IMR-90 (cell line): ENCODE measurements at places on chromosomes 1 and 21. TPM values are rescaled to one million over a fixed set of nuclear protein-coding genes. Genes with fewer than 3 reads are reported as not detected.
A peak's percentile ranks its signal among the peaks of the same experiment; 100 is the strongest.

The SIM2 gene
- total RNA-seq, result 1.9 and 2.2 TPM in 2 replicates

DNA sequence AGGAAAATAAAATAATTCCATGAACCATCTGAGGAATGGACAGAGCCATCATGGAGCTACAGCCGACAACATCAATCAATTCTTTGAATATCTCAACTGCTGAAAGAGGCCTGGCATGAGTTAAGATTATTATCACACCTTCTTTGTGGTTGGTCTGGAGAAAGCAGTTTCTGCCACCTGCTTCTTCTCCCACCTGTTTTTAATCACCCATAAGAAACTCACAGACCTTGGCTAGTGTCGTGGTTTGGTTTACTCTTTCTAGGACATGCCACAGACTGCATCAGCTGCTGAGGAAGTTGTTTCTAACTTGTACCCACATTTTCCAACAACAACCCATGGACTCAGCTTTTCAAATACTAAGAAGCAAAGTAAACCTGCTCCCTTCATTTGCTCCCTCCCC, 65.6 kb downstream of the NTPCR start:
- no peaks in the 10 kb centered on the region for H3K27me3 ChIP-seq
- peak overlapping the region; percentile 25; the same call in 1 of the 2 replicates for H3K27ac ChIP-seq
- no peak for DNase-seq
- peaks cover 14% of the 10 kb centered on the region for H3K4me1 ChIP-seq
- H3K4me3 ChIP-seq, result no peak overlapping the region

GRCh38 chr1:159077120-159077961, 775 bp upstream of the AIM2 start:
- DNase-seq, result no peak
- no peaks in the 10 kb centered on the region for H3K4me1 ChIP-seq
- no peaks in the 10 kb centered on the region for H3K36me3 ChIP-seq
- peaks cover 2% of the 10 kb centered on the region for H3K27me3 ChIP-seq
- H3K27ac ChIP-seq, result no peak overlapping the region

GRCh38 chr1:25922971-25923552, 16.8 kb upstream of the STMN1 start:
- no peak for DNase-seq
- H3K36me3 ChIP-seq, result no peaks in the 10 kb centered on the region
- peak overlapping the region; percentile 36 for H3K4me3 ChIP-seq
- H3K27ac ChIP-seq, result no peak overlapping the region
- H3K4me1 ChIP-seq, result peaks cover 8% of the 10 kb centered on the region

DNA sequence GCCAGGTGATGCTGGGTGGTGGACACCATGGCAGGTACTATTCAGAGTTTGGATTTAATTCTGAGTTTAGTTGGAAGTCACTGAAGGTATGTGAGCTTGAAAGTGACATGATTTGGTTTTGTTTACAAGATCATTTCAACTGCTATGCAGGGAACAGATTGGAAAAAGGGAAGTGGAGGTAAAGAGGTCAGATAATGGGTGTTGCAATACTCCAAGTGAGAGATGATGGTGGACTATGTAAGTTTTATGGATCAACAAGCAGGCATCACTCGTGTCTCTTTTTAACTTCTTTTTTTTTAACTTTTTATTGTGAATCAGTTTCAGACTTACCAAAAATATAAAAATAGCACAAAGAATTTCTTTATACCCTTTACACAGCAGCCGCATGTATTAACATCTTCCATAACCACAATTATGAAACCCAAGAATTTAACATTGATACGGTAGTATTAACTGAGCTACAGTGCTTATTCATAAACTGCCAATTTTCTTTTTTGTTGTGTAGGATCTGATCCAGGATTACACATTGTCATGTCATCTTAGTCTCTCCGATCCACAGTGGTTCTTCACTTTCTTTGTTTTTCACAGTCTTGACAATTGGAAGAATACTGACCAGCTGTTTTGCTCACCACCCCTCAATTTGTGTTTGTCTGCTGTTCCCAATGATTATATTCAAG, 24.9 kb upstream of the NHLH2 start:
- no peak for DNase-seq
- H3K27me3 ChIP-seq, result no peaks in the 10 kb centered on the region
- no peaks in the 10 kb centered on the region for H3K4me1 ChIP-seq
- no peak overlapping the region for H3K27ac ChIP-seq
- no peaks in the 10 kb centered on the region for H3K36me3 ChIP-seq

The VCAM1 gene
- 19.7 and 21.1 TPM in 2 replicates for total RNA-seq

The INSRR gene
- total RNA-seq, result not detected in 2 replicates

The DCST1 gene
- not detected in 2 replicates for total RNA-seq

The TMEM240 gene
- total RNA-seq, result 1.1 and 1.6 TPM in 2 replicates

The SELP gene
- total RNA-seq, result not detected in 2 replicates

The RAP1GAP gene
- total RNA-seq, result under 0.01 TPM in 1 of 2 replicates, not detected in the other

GRCh38 chr21:35197992-35198431, 148.9 kb upstream of the RUNX1 start:
- H3K4me3 ChIP-seq, result no peak overlapping the region
- no peaks in the 10 kb centered on the region for H3K27me3 ChIP-seq
- H3K27ac ChIP-seq, result no peak overlapping the region
- peaks cover 7% of the 10 kb centered on the region for H3K4me1 ChIP-seq
- H3K36me3 ChIP-seq, result no peaks in the 10 kb centered on the region

GRCh38 chr21:27290028-27290427, 323.1 kb upstream of the ADAMTS5 start:
- H3K4me1 ChIP-seq, result peaks cover 4% of the 10 kb centered on the region; the same call in 1 of the 2 replicates
- no peaks in the 10 kb centered on the region for H3K27me3 ChIP-seq
- no peak overlapping the region for H3K4me3 ChIP-seq
- no peak overlapping the region for H3K27ac ChIP-seq
- DNase-seq, result no peak
- no peaks in the 10 kb centered on the region for H3K36me3 ChIP-seq

DNA sequence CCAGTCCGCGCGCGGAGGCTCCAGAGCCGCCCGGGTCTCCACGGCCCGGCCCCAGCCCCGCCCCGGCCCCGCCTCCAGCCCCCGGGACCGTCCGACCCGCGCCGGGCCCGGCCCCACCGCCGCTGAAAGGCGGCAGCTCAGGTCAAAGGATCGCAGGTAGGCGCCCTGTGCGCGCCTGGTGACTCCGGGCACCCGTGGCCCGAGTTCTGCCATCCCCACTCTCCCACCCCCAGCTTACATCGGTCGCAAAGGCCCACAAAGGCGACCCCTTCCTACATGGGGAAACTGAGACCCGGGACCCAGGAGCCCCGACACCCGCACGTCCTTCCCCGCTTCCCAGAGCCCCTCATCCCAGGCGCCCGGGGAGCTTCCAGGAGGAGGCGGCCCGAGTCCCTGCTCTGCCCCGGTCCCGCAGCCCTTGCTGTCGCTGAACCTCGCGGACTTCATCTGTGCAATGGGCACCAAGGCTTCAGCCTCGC, at the start of gene TMEM200B:
TMEM200B (minus strand) TSS at position 17 of the 479 bp plus-strand sequence. CDS start 2,075 bp downstream, outside the sequence.
- H3K4me3 ChIP-seq, result peak within 1 kb of the TSS; percentile 54
- H3K27me3 ChIP-seq, result no peaks in the 10 kb centered on the region
- H3K36me3 ChIP-seq, result no peaks in the 10 kb centered on the region
- peaks cover 17% of the 10 kb centered on the region for H3K4me1 ChIP-seq

- H3K4me1 ChIP-seq, result peaks cover 9% of the 10 kb centered on the region
- DNase-seq, result no peak
- no peak overlapping the region for H3K27ac ChIP-seq
- H3K4me3 ChIP-seq, result no peak overlapping the region
Measured at GRCh38 chr1:93710499-93711453, 29.1 kb upstream of the BCAR3 start.

- no peaks in the 10 kb centered on the region for H3K27me3 ChIP-seq
- no peaks in the 10 kb centered on the region for H3K36me3 ChIP-seq
- no peak overlapping the region for H3K4me3 ChIP-seq
- no peak overlapping the region for H3K27ac ChIP-seq
- no peak for DNase-seq
Measured at GRCh38 chr1:235045921-235046601, 82.6 kb downstream of the TOMM20 start.

GRCh38 chr1:102858695-102859094, 249.6 kb downstream of the COL11A1 start:
- H3K4me3 ChIP-seq, result no peak overlapping the region
- H3K27ac ChIP-seq, result no peak overlapping the region
- H3K36me3 ChIP-seq, result no peaks in the 10 kb centered on the region
- DNase-seq, result peak; percentile 31

The DR1 gene
- total RNA-seq, result 39.4 and 46.9 TPM in 2 replicates

The CACNA1E gene
- total RNA-seq, result not detected in 2 replicates

The AADACL4 gene
- total RNA-seq, result not detected in 2 replicates

- H3K4me1 ChIP-seq, result 0 out of 2 replicates have a peak, but pooled peaks cover 2% of the 10 kb centered on the region
- H3K4me3 ChIP-seq, result no peak overlapping the region
- no peak for DNase-seq
- no peak overlapping the region for H3K27ac ChIP-seq
Measured at GRCh38 chr1:65006806-65007205, 40.5 kb upstream of the JAK1 start.

- no peaks in the 10 kb centered on the region for H3K36me3 ChIP-seq
- no peaks in the 10 kb centered on the region for H3K4me1 ChIP-seq
- H3K27ac ChIP-seq, result no peak overlapping the region
- no peak overlapping the region for H3K4me3 ChIP-seq
Measured at GRCh38 chr1:36884029-36884701, 150.2 kb downstream of the GRIK3 start.

DNA sequence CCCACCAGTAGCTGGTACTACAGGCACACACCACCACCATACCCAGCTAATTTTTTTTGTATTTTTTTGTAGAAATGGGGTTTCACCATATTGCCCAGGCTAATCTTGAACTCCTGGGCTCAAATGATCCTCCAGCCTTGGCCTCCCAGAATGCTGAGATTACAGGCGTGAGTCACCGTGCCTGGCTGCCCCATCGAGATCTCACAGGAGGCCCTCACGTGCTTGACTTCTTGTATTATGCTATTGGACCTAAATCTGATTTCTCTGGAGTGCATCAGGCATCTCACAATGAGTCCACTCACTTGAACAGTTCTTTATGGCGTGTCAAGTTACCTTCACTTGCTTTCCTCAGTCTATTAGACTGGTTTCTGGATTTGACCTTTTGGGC, 9.3 kb upstream of the RSRP1 start:
- no peak overlapping the region for H3K4me3 ChIP-seq
- no peak for DNase-seq
- H3K4me1 ChIP-seq, result peaks cover 6% of the 10 kb centered on the region
- H3K27me3 ChIP-seq, result no peaks in the 10 kb centered on the region
- no peak overlapping the region for H3K27ac ChIP-seq
- no peaks in the 10 kb centered on the region for H3K36me3 ChIP-seq

GRCh38 chr1:39927538-39927937, 25.8 kb upstream of the MYCL start:
- no peak overlapping the region for H3K27ac ChIP-seq
- no peak overlapping the region for H3K4me3 ChIP-seq
- H3K27me3 ChIP-seq, result peaks cover 11% of the 10 kb centered on the region; the same call in 1 of the 2 replicates
- H3K4me1 ChIP-seq, result peaks cover 3% of the 10 kb centered on the region; the same call in 1 of the 2 replicates
- no peak for DNase-seq
- H3K36me3 ChIP-seq, result no peaks in the 10 kb centered on the region

DNA sequence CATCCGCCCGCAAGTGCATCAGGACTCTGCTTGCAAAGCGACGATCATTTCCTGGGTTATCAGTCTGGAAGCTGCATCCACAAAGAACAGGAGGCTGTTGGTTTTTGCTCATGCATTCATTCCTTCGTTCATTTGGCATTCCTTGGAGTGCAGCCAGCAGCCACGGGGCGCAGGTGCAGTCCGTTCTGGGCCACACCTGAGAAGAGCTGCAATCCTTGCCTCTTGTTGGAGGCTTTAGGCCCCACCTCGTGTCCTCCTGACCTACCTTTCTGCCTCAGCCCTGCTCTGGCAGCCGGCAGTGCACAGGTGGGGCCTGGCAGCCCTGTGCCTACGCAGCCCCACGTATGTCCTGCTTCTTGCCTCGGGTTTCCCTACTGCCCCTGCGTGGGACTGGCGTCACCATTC, 19.6 kb upstream of the C2CD2 start:
- no peaks in the 10 kb centered on the region for H3K27me3 ChIP-seq
- H3K4me3 ChIP-seq, result no peak overlapping the region
- DNase-seq, result no peak

The SH3BGR gene
- 1.1 and 1.6 TPM in 2 replicates for total RNA-seq

DNA sequence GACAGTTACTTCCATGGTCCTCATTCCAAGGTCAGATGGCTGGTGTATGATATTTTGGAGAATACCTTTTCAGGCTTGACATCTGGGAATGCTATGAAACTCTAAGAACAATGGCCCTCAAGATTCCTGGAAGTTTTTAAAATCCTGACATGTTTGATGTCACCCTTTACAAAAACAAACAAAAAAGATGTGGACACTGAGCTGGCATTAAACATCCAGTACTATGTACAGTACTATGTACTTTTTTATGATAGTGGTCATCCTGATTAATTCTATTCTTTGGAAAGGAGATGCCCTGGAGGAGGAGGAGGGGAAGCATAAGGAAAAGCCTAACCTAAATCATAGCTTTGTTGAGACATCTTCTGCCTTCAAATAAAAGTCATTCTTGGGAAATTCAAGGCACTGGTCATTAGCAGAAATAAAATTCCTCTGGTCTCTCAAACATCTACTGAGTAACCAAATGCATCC, 235.4 kb downstream of the HMCN1 start:
- peaks cover 16% of the 10 kb centered on the region for H3K4me1 ChIP-seq
- H3K27ac ChIP-seq, result 0 out of 2 replicates have a peak overlapping the region, but pooled peaks have one; percentile 33
- H3K36me3 ChIP-seq, result no peaks in the 10 kb centered on the region
- no peak overlapping the region for H3K4me3 ChIP-seq
- peak; percentile 6 for DNase-seq

The TRAF5 gene
- total RNA-seq, result 10.0 and 13.1 TPM in 2 replicates

GRCh38 chr1:48923116-48923515, 146.4 kb upstream of the BEND5 start:
- no peak overlapping the region for H3K4me3 ChIP-seq
- no peaks in the 10 kb centered on the region for H3K36me3 ChIP-seq
- no peak overlapping the region for H3K27ac ChIP-seq
